ENCODE measurements at places on chromosomes 6 and 20. TPM values are rescaled to one million over a fixed set of nuclear protein-coding genes. Genes with fewer than 3 reads are reported as not detected.

The LYRM4 gene
- total RNA-seq: 16.1 TPM

The RAET1E gene
- 25.5 TPM for total RNA-seq

The SMLR1 gene
- not detected for total RNA-seq

The DDO gene
- total RNA-seq: not detected

The COL11A2 gene
- 0.97 TPM for total RNA-seq

The TTBK1 gene
- total RNA-seq: not detected

The ARMH2 gene
- total RNA-seq: not detected

The TSBP1 gene
- not detected for total RNA-seq
